ENCODE measurements at places on chromosomes 2 and 18. TPM values are rescaled to one million over a fixed set of nuclear protein-coding genes. Genes with fewer than 3 reads are reported as not detected.

The AAK1 gene
- 7.2 TPM for total RNA-seq

The MEP1B gene
- not detected for total RNA-seq

DNA sequence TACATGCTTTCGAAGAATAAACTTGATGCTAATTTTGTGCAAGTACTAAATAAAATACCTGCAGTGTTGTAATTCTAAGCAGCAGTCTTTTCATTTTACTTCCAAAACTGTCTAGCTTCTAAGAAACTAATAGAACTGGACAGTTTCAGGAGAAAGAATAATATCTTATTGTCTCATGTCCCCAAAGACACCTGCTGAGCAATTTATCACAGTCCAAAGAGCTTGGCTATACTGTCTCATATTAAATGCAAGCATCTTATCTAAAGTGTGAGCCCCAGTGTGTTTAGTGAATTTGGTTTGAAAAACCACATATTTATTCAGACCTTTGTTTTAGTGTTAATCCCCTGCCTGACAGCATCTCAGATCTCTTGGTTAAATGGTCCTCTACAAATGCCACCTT is 374.3 kb downstream of the TMX3 start:
- H3K27ac ChIP-seq: no peak overlapping the region
- H3K27me3 ChIP-seq: no peaks in the 10 kb centered on the region
- DNase-seq: no peak
- H3K4me3 ChIP-seq: no peak overlapping the region

DNA sequence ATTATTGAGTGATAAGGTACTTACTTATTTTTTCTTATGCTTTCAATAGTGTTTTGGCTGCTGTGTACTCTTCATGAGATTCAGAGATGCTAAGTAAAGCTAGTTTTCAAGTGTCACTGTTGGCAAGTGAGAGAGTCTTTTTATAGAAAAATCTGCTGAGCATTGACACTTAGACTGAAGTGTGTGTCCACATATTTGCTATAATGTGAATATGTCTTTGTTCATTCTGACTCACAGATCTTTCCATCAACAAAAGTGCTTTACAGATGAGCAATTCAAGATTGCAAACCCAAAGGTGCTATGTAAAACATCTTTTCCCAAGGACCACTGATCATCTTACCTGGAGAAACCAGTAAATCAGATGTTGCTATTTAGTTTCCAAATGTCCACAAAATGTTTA is 410.6 kb upstream of the FIGN start:
- H3K4me3 ChIP-seq: no peak overlapping the region
- H3K36me3 ChIP-seq: no peaks in the 10 kb centered on the region
- no peaks in the 10 kb centered on the region for H3K4me1 ChIP-seq
- no peak for DNase-seq

The CCT7 gene
- 164 TPM for total RNA-seq

- DNase-seq: no peak
- H3K4me1 ChIP-seq: no peaks in the 10 kb centered on the region
Measured at GRCh38 chr18:22494771-22495170, 77.1 kb upstream of the CTAGE1 start.

- no peak for DNase-seq
- H3K27ac ChIP-seq: no peak overlapping the region
- H3K27me3 ChIP-seq: no peaks in the 10 kb centered on the region
- no peaks in the 10 kb centered on the region for H3K4me1 ChIP-seq
- H3K36me3 ChIP-seq: no peaks in the 10 kb centered on the region
Measured at GRCh38 chr2:198657512-198658121, 800.1 kb downstream of the SATB2 start.

GRCh38 chr2:136325844-136326331 is 207.9 kb upstream of the CXCR4 start:
- H3K36me3 ChIP-seq: no peaks in the 10 kb centered on the region
- no peaks in the 10 kb centered on the region for H3K27me3 ChIP-seq
- no peak for DNase-seq
- H3K4me3 ChIP-seq: no peak overlapping the region
- peaks cover 48% of the 10 kb centered on the region for H3K4me1 ChIP-seq

DNA sequence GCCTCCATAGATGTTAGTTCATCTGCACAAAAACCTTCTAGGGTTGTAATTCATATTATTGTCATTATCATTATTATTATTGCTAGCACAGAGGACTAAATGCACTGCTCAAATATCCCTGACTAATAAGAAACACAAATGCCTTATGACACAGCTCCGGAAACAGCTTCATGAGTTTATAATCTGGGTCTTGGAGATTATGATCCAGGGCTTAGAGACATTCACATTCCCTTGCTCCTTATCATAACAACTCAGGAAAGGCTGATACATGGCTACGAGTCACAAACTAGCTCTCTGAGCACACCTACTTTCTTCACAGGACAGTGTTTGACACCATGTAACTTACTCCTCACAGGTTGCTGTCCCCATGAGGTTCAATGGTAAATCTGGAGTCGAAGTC is 102.2 kb upstream of the TTC39C start:
- no peaks in the 10 kb centered on the region for H3K27me3 ChIP-seq
- H3K4me1 ChIP-seq: no peaks in the 10 kb centered on the region
- H3K27ac ChIP-seq: no peak overlapping the region

DNA sequence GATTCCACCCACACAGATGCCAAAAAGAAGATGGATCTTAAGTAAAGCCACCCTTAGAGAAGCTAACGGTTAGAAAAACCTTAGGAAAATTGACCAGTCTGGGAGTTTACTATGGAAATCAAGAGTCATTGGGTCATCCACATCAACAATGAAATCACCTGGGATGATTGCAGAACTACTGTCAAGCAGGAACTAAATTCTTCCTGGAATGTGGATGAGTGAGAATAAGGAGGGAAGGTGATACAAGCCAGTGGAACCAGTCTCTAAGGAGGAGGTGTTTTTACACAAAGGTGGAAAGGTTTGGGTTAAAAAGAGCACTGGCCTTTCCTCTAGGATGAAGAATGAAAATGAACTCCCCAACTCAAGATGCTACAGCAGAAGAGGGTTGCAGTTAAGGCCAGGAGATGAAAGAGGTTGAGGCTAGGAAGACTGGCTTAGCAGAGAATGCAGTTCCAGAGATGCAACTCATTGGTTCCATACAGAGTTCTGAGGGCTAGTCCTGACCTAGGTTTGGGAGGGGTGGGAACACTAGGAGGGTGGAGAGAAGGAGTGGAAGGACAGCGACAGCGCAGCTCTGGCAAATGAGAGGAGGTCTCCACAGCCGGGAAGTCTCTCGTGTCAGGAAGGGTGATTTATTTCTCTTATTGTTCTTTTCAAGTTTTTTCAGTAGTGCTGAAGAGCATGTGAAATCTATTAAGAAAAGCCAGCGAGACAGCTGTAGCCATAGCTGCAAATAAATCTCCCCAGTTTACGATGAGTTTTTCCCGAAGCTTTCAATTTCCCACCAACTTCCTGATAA is 27.7 kb upstream of the KDM3A start:
- H3K4me3 ChIP-seq: no peak overlapping the region
- peaks cover 24% of the 10 kb centered on the region for H3K4me1 ChIP-seq
- no peak for DNase-seq
- H3K36me3 ChIP-seq: no peaks in the 10 kb centered on the region
- H3K27me3 ChIP-seq: no peaks in the 10 kb centered on the region

DNA sequence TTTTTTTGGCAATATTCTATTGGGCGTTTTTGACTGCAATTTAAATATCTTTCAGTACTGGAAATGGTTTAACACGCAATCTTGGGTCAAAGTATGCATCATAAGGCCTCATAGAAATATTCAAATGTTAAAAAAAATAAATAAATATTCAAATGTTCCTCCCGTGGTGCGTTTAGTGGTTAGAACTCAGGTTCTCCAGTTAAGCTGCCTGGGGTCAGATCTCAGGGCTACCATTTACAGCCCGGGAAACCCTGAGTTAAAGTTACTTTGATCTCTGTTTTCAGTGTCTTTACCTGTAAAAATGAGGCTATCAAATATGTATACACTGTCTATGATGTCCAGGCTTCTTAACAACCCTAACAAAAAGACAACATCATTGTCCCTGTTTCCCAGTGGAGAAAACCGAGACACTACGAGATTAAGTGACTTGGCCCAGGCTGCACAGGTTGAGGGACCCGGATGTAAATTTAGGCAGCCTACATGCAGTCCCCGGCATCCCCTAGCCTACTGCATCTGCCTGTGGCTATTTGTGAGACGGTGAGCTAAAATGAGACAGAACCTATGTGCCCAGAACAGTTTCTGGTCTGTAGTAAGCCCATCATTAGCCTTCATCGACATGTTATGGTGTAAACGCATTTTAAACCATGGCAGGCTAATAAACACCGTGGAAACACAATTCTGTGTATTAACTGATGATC is 1.7 kb downstream of the FHL2 start:
- H3K4me1 ChIP-seq: peaks cover 10% of the 10 kb centered on the region
- no peak for DNase-seq
- H3K4me3 ChIP-seq: no peak overlapping the region
- H3K27me3 ChIP-seq: peaks cover 19% of the 10 kb centered on the region

The PSD4 gene
- total RNA-seq: 203 TPM
